ENCODE measurements at places on chromosomes 12 and 14.

DNA sequence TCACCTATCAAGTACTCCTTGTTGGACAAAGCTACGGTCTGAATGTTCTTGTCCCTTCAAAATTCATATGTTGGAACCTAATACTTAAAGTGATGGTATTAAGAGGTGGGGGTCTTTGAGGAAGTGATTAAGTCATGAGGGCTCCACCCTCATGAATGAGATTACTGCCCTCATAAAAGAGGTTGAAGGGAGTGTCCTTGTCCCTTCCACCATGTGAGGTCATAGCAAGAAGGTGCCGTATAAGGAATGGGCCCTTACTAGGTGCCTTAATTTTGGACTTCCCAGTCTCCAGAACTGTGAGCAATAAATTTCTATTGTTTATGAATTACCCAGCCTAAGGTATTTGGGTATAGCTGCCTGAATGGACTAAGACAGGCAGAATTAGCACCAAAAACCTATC is 191.1 kb upstream of the NUDT4 start:
- DNase-seq: no peak

DNA sequence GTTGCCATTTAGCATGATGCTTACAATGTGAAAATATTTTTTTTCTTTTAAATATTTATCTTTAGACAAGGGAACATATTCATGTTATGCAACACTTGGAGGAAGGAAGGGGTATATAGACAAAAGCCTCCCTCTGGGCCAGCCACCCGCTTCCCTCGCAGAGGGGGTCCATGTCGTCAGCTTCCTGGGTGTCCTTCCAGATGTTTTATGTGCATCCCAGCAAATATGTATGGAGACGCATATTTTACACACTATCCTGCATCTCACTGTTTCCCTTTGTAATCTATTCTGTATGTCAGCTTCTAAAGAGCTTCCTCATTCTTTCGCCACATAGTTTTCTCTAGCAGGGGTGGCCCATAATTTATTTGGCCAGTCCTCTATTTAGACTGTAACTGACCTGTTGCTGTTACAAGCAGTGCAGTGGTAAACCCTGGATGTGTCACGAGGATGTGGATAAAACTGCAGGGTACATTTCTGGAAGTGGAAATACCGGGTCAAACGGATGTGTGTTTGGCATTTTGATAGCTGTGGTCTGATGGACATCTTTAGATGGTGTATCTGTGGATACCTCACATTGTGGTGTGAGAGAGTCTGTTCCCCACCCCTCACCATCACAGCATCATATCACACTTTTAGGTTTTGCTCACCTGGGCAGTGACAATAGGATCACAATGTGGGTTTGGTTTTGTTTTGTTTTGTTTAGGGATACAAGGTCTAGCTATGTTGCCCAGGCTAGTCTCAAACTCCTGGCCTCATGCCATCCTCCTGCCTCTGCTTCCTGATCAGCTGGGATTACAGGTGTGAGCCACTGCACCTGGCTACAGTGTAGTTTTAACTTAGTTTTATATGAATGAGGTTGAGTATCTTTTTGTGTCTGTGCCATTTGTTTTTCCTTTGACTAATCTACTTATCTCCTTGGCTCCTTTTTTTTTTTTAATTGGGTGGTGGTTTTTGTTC is 31.6 kb downstream of the FAM222A start:
- no peak for DNase-seq

GRCh38 chr14:104393898-104394381 is 185.6 kb upstream of the C14orf180 start:
- no peak for DNase-seq

DNA sequence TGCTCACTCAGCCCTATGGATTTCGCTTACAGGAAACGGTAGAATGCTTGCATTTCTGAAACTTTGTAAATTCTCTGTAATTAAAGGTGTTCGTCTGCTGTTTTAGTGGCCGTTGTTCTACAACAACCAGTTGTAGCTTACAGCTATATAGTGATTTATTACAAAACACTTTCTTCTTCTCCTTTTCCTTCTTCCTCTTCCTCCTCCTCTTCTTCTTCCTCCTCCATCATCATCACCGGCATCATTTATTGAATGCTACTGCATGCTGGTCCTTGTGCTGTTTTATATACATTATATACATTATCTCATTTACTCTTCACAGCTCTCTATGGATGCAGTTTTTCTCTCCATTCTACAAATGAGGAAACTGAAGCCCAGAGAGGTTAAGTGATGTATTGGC is 6.4 kb downstream of the ETV6 start:
- DNase-seq: no peak

GRCh38 chr12:15453613-15454012 is 131.3 kb downstream of the PTPRO start:
- no peak for DNase-seq

DNA sequence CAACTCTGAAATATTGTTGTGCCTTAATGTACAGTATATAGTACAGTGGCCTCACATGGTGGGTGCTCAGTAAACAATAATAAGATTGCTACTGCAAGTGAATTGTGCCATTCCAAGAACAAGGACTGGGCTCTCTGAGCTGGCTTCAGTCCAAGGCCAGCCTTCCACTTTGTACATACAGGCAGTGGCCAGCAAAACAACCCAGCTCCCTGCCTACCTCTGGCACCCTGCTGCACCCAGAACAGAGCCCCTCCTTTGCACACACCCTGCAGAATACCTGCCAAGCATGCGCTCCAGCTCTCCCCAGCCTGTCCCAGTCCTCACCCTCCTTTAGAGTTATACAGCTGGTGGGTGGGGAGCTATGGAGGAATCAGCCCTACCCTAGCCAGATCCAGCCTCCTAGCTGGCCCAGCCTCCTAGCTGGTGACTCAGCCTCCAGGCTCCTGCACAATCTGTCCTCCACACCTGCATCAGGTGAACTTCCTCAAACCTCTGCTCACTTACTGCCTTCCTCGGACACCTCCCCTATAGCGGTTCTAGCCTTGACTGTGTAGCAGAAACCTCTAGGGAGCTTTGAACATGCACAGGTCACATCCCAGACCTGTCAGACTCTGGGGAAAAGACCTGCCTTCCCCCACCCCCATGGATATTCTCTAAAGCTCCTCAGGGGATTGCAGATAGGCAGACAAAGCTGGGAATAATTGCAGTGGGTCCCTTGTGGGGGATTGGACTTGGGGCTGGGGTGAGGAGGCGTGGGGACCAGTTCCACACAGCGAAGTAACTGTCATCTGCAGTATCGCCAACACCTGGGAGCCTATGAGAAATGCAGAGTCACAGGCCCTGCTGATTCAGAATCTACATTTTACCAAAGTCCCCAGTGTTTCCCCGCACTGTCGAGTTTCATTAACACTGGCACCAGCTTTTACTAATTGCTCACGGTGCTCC is 17.9 kb downstream of the ZDHHC22 start:
- no peak for DNase-seq

GRCh38 chr12:52350786-52351185 is 16.5 kb downstream of the KRT85 start:
- DNase-seq: no peak

- DNase-seq: no peak
These were observed 27.2 kb downstream of the KRT80 start for GRCh38 chr12:52164624-52165023.

- DNase-seq: no peak
These were observed 188.0 kb downstream of the MON2 start for GRCh38 chr12:62654326-62655241.

- no peak for DNase-seq
These were observed 3.2 kb upstream of the HOXC11 start for GRCh38 chr12:53969588-53970259.

GRCh38 chr14:23130871-23131270 is 11.8 kb upstream of the CEBPE start:
- DNase-seq: no peak

GRCh38 chr12:119201789-119202543 is 23.2 kb downstream of the HSPB8 start:
- no peak for DNase-seq

GRCh38 chr12:39830171-39830570 is 210.6 kb upstream of the ABCD2 start:
- DNase-seq: no peak

DNA sequence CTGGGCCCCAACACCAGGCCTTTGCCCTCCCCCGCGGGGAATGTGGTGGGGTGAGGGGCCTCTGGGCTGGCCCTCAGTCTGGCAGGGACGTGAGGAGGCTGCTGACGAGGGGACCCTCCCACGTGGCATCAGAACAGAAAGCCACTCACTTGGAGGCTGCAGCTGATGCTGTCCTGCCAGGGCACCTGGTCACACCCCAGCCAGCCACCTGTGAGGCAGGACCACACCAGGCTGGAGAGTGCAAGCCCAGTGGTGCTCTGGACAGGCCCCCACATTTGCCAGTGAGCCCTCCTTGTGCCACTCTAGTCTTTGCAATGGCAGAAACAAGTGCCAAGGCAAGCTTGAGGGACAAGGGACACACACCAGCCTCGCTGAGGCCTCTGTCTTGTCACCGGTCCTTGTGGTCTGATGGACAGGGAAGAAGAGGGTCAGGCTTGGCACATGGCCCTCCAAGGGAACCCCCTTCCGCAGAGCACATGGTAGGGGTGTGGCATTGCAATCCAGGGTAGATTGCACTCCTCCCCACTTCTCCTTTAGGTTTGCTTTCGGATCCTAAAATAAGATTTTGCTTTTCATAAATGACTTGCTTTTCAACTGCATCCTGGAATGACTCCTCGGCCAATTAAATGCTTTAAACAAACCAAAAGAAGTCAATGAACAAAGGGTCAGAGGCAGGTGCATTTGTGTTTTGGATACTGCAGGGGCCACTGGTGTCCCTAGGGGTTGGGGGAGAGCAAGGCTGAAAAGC is 53.7 kb downstream of the CCDC88C start:
- DNase-seq: no peak

- no peak for DNase-seq
These were observed 692 bp downstream of the MYG1 start for GRCh38 chr12:53300187-53300586.

DNA sequence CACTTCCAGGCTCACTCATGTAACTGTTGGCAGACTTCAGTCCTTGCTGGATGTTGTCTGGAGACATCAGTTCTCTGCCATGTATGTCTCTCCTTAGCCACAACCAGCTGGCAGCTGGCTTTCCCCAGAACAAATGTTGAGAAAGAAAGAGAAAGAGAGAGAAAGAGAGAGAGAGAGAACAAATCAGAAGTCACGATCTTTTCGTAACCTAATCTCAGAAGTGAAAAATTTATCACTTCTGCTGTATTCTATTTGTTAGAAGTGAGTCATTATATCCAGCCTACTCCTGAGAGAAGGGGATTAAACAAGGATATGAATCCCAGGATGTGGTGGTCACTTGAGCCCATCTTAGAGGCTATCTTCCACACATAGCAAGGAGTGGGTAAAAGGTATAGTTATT is 101.2 kb downstream of the BTG1 start:
- no peak for DNase-seq

DNA sequence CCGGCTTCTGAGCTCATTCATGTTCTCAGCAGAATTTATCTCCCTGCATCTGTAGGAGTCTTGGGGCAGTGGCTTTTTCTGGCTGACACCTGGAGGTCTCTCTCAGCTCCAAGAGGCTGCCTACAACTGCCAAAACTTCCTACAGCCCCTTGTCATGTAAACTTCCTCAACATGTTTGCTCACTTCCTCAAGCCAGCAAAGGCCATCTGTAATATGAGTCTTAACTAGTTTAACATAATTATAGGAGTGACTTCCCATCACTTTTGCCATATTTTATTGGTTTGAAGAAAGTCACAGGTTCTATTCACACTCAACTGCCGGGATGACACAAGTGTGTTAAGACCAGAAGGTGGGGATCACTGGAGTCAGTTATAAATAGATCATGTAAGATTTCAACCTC is 194.0 kb downstream of the VRK1 start:
- no peak for DNase-seq

GRCh38 chr14:83483063-83483462 is 1949.4 kb upstream of the SEL1L start:
- no peak for DNase-seq

GRCh38 chr12:130712346-130713065 is 3.6 kb downstream of the RIMBP2 start:
- DNase-seq: no peak

DNA sequence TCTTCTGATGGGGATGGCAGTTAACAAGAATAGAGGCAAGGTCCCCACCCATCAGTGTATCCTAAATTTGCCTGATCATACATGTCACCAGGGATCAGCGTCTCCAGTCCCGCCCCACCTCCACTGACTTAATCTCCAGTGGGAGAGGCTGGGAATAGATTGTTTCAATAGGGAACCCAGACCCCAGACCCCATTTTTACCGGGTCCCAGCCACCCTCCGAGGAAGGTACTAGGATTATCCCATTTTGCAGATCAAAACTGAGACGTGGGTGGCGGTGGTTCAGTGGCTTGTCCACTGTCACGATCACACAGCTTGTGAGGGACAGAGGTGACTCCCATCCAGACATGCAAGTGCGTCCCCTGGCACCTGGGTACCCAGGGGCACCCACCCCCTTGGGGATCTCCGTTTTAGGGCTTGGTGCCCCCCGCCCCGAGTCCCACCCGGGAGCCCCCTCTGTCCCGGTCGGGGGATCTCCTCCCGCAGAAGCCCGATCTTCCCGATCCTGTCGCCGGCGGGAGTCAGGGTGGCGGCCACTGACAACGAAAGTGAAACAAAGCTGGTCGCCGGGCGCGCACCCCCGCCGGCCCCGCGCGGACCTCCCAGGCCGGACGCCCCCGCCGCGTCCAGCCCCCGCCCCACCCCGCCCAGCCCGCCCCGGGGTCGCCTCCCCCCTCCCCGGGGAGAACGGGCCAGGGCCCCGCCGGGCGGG is 523 bp downstream of the WSB2 start:
- no peak for DNase-seq

- DNase-seq: no peak
These were observed 671.5 kb upstream of the TMEM132C start for GRCh38 chr12:127595506-127595905.

GRCh38 chr14:23877111-23877510 is 76.5 kb upstream of the DHRS4 start:
- no peak for DNase-seq

DNA sequence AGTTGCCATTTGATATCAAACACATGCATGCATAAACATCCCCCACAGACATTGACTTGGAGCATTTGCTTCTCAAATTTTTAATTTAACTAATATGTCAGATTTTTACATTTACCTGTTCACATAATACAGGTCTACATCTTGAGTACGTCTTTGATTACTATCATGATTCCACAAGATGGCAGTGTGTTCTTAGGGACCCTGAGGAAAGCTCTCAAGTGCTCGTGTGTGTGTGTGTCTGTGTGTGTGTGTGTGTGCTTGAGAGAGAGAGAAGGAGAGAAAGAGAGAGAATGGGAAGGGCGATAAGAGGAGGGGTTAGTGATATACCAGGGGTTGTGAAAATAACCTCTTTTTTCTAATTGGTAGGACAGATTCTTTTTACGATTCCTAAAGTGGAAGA is 167.1 kb upstream of the OR4E1 start:
- no peak for DNase-seq

- DNase-seq: no peak
These were observed 392.3 kb downstream of the TMEM121 start for GRCh38 chr14:105918496-105919262.

GRCh38 chr14:61511558-61511948 is 183.8 kb upstream of the HIF1A start:
- DNase-seq: no peak

GRCh38 chr12:54357506-54358190 is 6.6 kb downstream of the GPR84 start:
- DNase-seq: no peak

Measured in AG04449 (cell line).